GM04503 (cell line): ENCODE measurements at places on chromosomes 3 and 15.

DNA sequence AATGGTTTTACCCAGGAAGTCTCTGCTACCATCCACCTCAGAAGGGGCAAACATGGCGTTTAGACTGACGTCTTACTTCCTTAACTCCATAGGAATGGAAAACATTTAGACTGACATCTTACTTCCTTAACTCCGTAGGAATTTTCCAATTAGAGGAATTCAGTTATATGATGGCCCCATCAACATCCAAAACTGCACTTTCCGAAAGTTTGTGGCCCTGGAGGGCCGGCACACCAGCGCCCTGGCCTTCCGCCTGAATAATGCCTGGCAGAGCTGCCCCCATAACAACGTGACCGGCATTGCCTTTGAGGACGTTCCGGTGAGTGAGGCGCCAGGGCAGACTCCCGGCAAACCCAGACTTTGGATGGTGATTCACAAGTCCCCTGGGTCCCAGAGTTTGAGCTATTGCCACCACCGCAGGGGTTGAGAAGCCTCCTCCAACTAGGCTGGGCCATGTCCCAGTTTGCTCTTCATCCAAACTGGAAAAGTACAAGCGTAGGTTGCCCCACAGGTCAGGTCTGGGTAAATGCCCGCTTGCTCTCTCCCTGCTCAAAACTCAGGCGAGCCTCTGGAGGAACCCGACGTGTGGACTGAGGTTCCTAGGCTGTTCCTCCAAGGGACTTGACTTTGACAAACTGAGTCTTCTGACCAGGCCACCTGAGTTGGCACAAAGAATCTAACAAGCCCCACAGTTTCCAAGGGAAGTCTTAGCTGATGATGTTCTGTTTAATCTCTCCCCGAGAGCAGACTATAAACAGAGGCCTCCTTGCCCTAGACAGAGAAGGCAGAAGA is 57.7 kb downstream of the MESD start:
- no peak for DNase-seq

DNA sequence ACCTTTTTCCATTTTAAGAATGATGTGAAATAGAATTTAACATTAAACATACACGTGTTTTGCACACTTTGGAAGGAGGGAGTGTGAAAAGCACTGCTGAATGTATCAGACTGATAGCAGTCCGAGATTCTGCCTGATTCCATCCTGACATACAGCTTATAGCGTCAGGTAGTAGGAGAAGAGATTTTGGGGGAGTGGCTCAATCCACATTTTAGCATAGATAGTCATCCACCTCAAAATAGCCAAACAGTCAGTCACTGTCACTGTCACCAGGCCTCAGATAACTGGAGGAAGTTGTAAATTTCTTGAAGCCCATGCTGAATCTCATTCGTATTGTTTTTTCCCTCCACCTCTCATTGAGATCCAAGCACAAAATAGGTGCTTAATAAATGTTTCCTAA is 35.4 kb upstream of the ARHGEF26 start:
- no peak for DNase-seq

DNA sequence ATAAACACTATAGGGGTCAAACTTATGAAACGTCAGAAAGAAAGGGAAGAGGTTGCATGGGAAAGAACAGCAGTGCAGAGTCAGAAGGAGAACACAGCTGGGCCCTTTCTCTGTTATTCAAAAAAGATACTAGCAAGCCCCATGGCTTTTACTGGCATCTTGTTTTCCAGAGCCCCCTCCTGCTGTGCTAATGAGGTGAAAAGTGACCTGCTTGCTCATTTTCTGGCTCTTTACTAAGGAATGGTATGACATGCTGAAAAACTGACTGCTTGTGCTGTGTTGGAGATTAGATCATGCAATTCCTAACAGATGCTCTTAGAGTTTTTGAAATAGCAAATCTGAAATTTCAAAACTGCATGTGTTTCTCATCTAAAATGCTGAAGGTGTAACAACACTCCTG is 541.6 kb upstream of the ALCAM start:
- DNase-seq, result no peak

DNA sequence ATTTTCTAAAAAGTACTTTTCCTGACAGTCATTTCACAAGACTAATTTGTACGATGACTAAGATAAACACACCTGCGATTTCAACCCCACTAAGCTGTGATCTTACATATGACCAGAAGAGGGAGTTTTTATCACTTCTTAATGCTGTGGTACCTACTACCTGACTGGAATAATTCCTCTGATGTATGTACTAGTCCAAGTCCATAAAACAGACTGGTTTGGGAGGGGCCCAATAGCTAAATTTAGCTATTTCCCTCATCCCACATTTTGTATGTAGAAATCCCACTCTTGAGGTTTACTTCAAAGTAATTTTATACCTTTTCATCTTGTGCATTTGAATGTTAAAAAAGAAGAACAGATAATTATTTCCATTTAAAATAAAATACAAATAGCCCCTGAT is 49.7 kb upstream of the SCAANT1 start:
- no peak for DNase-seq

DNA sequence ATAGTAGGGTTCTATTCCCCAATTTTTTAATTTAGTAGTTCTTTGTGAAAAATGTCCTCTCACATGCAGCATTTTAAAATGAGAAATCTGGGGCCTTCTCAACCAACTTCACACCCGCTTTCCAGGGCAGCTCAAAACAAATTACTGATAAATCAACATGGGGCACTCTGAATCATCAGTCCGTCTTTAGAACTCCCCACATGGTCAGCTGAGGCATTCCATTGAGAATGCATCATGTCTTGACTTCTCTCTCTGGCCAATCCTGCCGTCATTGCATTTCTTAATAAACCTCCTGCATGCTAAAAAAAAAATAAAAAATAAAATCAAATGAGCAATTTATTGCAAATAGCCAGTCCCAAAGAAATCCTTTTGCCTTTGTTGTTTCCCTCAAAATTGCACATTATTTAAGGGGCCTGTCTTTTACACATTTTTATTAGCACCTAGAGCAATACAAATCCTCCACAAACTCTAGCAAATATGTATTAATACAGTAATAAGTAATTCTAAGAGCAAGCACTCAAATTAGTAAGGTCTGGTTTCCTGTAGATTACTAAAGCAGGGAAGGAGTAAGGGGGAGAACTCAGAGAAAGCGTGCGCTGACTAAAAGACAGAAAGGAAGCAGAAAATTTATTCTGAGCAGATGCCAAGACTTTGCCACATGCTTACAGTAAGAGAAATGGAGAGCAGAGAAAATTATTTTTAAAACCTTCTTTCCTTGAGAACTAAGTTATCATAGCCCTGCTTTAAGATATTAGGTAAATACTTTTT is 175.7 kb downstream of the TNIK start:
- peak; percentile 87 for DNase-seq

DNA sequence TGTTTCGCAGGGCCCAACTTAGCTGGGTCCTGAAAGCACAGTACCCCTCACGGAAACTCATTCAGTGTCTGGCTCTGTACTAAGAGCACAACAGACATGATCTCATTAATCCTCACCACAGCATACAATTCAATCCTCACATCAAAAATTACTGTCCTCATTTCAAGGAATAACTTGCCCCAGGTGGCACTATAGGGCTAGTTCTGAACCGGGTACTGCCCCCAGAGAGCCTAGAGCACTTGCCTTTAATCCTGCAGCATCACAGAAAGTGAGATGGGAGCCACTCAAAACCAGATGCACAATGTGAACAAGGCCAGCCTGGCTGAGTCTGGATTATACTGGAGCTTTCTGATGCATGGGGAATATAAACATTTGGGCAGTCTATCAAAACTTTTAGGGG is 122.6 kb downstream of the OSBPL10 start:
- DNase-seq, result no peak

DNA sequence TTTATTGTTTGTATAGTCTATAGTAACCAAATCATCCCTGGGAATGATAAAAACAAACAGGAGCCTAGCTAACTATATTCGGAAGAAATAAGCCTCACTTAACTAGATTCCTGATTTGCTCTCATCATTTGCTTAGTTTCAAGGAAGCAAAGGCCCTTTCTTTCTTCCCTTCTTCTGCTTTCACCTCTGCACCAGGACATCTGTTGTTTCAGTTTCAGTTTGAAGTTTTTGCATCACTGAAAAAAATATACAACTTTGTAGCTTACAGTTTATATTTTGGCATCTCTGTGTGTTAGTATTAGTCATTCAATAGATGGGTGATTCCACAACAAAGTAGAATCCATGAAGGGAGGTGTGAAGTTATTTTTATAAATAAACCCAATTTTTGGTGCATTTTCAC is 113.6 kb upstream of the SNTN start:
- no peak for DNase-seq

GRCh38 chr3:108096532-108097321 is 5.9 kb upstream of the CD47 start:
- no peak for DNase-seq

- no peak for DNase-seq
These were observed 1.6 kb upstream of the MCTP2 start for GRCh38 chr15:94229591-94230369.

DNA sequence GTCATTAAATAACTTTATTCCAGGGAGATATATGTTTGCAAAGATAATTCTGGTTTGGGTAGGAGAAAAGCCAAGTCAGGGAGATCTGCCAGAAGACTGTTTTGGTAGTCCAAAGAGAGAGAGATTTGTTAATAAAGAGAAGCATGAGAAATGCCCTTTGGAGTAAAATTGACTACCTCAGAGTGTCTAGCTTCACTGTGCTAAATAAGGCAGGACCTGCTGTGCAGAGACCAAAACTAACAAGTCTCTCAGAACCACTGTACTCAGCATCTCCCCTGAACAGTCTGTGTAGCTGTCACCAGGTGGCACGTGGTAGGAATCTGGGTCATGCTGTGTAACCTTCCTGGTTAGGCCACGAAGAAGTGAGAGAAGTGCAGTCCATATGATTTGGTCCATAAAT is 31.6 kb upstream of the SLC35G2 start:
- no peak for DNase-seq

DNA sequence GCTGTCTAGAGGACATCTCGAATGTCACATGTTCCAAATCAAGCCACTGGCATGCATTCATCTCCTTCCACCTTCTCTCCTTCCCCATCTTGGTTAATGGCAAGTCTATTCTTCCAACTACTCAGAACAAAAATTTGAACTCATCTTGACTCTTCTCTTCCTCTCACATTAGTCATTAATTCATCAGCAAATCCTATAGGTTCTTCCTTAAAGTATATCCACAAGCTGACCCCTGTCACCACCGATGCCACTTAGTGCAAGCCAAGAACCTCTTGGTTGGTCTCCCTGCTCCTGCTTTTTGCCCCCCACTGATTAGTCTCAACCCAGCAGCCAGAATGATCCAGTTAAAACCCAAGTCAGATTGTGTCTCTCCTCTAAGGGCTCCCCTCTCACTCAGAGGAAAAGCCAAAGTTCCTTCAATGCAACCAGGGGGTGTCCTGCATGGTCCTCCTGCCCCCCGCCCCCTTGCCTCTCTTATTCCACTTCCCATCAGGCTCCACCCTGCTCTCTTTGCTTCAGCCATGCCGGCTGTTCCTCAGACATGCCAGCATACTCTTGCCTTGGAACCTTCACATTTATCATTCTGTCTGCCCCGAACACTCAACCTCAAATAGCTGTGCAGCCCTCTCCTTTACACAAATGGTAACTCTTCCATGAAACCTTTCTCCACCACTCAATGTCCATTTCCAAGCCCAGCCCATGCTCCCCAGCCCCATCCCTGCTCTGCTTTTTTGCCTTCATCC is 1.0 kb upstream of the GALNT15 start:
- DNase-seq, result no peak

GRCh38 chr3:14631687-14632441 is 19.7 kb upstream of the CCDC174 start:
- DNase-seq, result no peak

DNA sequence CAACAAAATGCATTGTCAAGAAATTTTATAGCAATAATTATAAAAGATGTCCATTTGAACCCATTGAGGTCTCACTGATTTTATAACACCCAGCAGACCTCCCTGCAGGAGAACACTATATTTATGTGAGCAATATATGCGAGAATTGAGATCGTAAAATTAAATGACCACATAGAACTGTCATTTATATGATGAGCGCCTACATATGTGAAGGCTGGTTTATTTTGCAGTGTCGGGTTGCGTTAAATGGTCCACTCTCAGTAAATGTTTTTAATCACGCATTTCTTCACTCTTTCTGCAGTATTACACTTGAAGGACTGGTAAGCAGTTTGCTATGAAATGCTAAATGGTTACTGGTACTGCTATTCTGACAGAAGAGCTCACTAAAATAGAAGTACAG is 408.5 kb upstream of the AGTR1 start:
- no peak for DNase-seq

- DNase-seq, result no peak
These were observed 140.1 kb upstream of the TMEM108 start for GRCh38 chr3:132898141-132898540.

DNA sequence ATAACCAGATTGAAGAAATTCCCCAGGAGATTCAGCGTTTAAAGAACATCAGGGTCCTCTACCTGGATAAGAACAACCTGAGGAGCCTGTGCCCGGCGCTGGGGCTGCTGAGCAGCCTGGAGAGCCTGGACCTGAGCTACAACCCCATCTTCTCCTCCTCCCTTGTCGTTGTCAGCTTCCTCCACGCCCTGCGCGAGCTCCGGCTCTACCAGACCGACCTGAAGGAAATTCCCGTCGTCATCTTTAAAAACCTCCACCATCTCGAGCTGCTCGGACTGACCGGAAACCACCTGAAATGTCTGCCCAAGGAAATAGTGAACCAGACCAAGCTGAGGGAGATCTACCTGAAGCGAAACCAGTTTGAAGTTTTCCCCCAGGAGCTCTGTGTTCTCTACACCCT is 9.4 kb upstream of the LRRC34 start:
- DNase-seq, result no peak

DNA sequence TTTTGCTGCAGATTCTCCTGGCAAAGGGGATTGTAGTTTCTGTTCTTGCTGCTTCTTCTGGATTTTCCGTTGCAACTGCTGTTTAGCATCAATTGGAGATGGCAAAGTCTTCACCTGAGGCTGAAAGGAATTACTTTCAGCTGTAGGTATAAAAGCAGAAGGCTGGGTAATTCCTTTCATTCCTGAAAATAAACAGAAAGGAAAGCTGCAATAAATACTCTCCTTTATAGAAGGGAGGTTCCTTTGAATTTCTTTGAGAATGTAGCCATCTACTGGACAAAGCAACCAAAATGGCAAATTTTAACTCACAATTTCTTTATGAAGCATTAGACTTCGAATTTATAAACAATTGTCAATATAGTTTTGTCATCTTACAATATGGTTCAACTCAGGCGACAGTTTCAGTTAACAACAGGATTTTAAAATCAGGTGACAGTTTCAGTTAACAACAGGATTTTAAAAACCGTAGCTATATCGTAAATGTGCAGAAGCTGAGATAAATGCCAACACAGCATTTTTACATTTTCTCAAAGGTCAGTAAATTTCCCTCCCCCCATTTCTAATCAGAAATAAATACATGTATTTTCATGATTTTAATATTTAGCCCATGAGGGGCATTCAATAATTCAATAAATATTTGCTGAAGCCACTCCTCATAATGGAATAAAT is 104.9 kb upstream of the NEDD4 start:
- no peak for DNase-seq

DNA sequence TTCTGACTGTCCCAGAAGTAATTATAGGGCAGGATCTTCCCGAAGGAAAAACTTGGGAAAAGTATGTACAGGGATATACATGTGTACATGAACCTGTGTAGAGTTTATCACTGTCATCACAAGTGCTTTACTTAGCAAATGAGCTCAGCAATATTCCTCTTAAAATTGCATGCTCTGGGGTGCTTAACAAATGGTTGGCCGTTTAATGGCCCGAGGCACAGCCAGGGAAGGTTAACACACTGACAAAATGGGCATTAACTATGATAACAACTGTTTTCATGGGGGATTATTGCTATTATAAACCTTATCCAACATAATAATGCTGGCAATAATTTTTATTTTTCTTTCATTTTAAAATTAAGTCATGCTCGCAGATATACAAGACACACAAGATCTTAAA is 459.3 kb downstream of the TUSC7 start:
- DNase-seq, result no peak

- DNase-seq, result no peak
These were observed 9.7 kb upstream of the CHST2 start for GRCh38 chr3:143109861-143110260.
